ENCODE measurements at places on chromosomes 5 and 9. TPM values are rescaled to one million over a fixed set of nuclear protein-coding genes. Genes with fewer than 3 reads are reported as not detected.

The PLCXD3 gene
- 7.4 TPM for total RNA-seq

The LRRC19 gene
- 0.29 TPM for total RNA-seq

The ECM2 gene
- total RNA-seq = 0.24 TPM

The KIF4B gene
- total RNA-seq = 0.14 TPM

The INSL6 gene
- total RNA-seq = not detected

The ANKRD18B gene
- total RNA-seq = 10.3 TPM

The SPATA31D4 gene
- total RNA-seq = not detected

The HAPLN1 gene
- 5.5 TPM for total RNA-seq

The NIM1K gene
- 0.43 TPM for total RNA-seq

The NR5A1 gene
- 0.26 TPM for total RNA-seq

The GPR151 gene
- total RNA-seq = not detected

The PCDHAC1 gene
- 6.7 TPM for total RNA-seq

The GRXCR2 gene
- not detected for total RNA-seq

The CTXN3 gene
- not detected for total RNA-seq

The F12 gene
- 5.7 TPM for total RNA-seq

The CDH9 gene
- 0.68 TPM for total RNA-seq

The ALDOB gene
- total RNA-seq = 36.7 TPM

The CDO1 gene
- 27.9 TPM for total RNA-seq

The LRRC26 gene
- total RNA-seq = 0.77 TPM

The PCDHGA3 gene
- 0.27 TPM for total RNA-seq

The PKD2L2 gene
- not detected for total RNA-seq

The OR13J1 gene
- total RNA-seq = not detected

The IL9 gene
- not detected for total RNA-seq

The GNA14 gene
- 1.4 TPM for total RNA-seq

The GBA2 gene
- 103 TPM for total RNA-seq

The C5orf46 gene
- total RNA-seq = not detected

The CCDC152 gene
- not detected for total RNA-seq

The GPX3 gene
- 19.7 TPM for total RNA-seq

The PLPPR1 gene
- total RNA-seq = 3.2 TPM

The CTSL gene
- 85.7 TPM for total RNA-seq

The PCDHGA11 gene
- 2.6 TPM for total RNA-seq

The NEUROG1 gene
- total RNA-seq = 3.7 TPM

The RAI14 gene
- total RNA-seq = 83.1 TPM

The WDR36 gene
- total RNA-seq = 31.6 TPM

The DNM1 gene
- 112 TPM for total RNA-seq

The COL5A1 gene
- total RNA-seq = 16.1 TPM

The FABP6 gene
- total RNA-seq = 0.85 TPM

The LRRC70 gene
- 1.1 TPM for total RNA-seq

The PRSS3 gene
- 0.86 TPM for total RNA-seq

The IFNA13 gene
- total RNA-seq = not detected

The OR1Q1 gene
- total RNA-seq = not detected

The LIFR gene
- total RNA-seq = 32.7 TPM

The ERAP2 gene
- total RNA-seq = 0.86 TPM

The CLIC3 gene
- 38.6 TPM for total RNA-seq

The SLC6A19 gene
- 22.2 TPM for total RNA-seq

Measured in type B pancreatic cell (in vitro differentiated cells).